Small intestine (tissue), 16 donors: ENCODE measurements at places on chromosomes 12 and 14. TPM values are rescaled to one million over a fixed set of nuclear protein-coding genes. Genes with fewer than 3 reads are reported as not detected.

- no peak for DNase-seq
These were observed 10.2 kb upstream of the YARS2 start for GRCh38 chr12:32765906-32766305.

DNA sequence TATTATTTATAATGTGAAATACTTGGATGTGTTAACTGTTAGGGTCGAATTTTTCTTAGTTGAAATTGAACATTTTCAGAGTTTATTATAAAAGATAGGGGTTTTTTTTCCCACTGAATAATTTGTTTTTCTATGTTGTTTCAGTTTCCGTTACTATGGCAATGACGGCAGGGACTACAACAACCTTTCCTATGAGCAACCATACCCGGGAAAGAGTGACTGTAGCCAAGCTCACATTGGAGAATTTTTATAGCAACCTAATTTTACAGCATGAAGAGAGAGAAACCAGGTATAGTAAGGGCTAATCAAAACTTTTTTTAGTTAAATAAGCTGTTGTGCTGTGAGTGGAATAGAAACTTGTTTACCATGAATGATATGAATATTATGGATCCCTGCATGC is 35.1 kb upstream of the BMAL2 start:
- no peak for DNase-seq

- DNase-seq, result peak; percentile 26
These were observed 1.4 kb downstream of the MEG3 start for GRCh38 chr14:100827101-100828021.

DNA sequence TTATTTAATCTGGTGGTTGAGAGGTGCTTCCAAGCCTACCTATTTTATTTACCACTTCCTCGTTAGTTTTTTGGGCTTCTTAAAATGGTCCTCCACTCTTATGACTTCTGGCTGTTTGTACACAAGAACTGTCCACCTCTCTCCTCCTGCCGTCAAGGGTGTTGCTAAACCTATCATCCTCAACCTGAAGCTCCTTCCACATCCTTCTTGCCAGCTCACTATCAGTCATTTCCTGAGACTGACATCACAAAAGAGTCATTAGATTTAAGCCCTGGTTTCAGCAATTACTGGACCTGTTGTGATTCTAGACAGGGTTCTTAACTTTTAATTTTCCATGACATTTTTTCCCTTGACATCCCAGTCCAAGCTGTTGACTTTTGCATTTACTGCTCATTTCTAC is 91.9 kb downstream of the BICD1 start:
- DNase-seq, result no peak

GRCh38 chr12:131106349-131106941 is 152.7 kb downstream of the ADGRD1 start:
- DNase-seq, result no peak

- DNase-seq, result no peak
These were observed 25.8 kb downstream of the DAO start for GRCh38 chr12:108905725-108906124.

- DNase-seq, result no peak
These were observed 9.8 kb upstream of the PCNX1 start for GRCh38 chr14:70897464-70897863.

The WSCD2 gene
- polyA plus RNA-seq, result not detected

GRCh38 chr12:103547929-103548328 is 39.1 kb upstream of the STAB2 start:
- no peak for DNase-seq

- DNase-seq, result no peak
These were observed 180.6 kb downstream of the SLC15A4 start for GRCh38 chr12:128643155-128643554.

- DNase-seq, result peak; percentile 10
These were observed 53.9 kb upstream of the STRN3 start for GRCh38 chr14:31080056-31080455.

- DNase-seq, result no peak
These were observed 269.6 kb upstream of the CRY1 start for GRCh38 chr12:107362960-107363359.
